H1 (cell line): ENCODE measurements at places on chromosomes 12 and 14. TPM values are rescaled to one million over a fixed set of nuclear protein-coding genes. Genes with fewer than 3 reads are reported as not detected.

DNA sequence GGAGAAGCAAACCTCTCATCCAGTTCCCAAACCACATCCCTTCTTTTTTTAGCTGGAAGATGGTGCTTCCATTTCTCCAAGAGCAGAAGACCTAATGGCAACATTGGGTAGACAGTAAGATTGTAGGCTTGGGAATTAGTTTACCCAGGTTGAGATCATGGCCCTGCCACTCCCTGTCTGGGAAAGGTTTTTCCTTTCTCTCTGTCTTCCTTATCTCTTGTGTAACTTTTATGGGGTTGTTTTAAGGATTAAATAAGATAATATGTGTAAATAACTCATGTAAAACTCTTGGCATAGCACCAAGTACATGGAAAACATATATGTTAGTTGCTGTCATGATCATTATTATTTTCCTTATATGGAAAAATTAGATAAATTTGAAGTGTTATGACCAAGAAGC, 23.2 kb upstream of the PSMA6 start:
- DNase-seq: no peak

DNA sequence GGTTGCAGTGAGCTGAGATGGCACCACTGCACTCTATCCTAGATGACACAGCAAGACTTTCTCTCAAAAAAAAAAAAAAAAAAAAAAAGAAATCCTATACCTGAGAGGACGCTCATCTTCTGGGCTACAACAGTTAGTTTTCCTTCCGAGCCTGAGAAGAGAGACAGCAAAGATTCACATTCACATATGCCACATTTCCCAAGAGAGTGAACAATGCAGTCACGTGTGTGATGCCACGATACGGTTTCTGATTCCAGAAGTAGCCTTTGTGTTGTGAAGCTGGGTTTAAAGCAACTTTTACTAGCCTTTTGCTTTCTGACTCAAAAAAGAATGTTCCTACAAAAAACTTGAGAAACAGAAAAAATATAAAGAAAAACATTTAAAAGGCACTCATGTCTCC, 19.5 kb downstream of the GCN1 start:
- DNase-seq: no peak

ZNF84 gene
- total RNA-seq: 33.5 and 34.0 TPM in 2 replicates

- DNase-seq: no peak
These were observed 115.7 kb downstream of the LGMN start for GRCh38 chr14:92632546-92633273.

GRCh38 chr12:48803675-48804074, 14.6 kb upstream of the CACNB3 start:
- DNase-seq: no peak

- no peak for DNase-seq
These were observed 81.6 kb downstream of the SPTSSA start for GRCh38 chr14:34380471-34380845.

DNA sequence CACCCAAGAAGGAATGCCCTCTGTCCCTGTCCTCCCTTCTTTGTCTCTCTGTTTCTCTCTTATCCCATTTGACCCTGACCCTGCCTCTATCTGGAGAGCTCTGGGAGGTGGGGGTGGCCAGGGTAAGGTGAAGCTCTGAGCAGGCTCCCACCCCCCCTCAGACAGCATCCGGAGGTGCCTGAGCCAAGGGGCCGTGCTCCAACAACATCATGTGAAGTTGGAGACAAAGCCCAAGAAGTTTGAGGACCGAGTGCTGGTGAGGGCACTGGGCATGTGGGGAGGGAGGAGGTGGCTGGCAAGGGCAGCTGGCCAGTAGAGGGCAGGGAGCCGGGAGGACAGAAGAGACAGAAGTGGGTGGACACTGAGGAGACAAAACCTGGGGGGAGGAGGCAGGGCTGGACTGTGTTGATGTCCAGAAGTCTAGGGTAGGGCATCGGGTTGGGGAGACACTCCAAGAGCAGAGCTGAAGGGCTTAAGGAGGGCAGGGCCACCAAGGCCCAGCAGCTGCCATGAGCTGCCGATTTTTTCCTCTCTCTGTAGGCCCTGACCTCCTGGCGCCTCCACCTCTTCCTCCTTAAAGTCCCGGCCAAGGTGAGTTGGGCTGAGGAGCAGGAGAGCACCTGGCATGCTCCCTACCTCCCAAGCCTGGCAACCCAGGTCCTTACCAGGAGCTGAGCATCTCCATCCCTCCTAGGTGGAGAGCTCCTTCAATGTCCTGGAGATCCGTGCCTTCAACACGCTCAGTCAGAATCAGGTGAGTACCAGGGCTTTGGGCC, 1.9 kb downstream of the CARMIL3 start:
- DNase-seq: no peak

NTN4 gene
- total RNA-seq: 1.3 and 1.7 TPM in 2 replicates

- DNase-seq: no peak
These were observed 126.8 kb upstream of the MAX start for GRCh38 chr14:65228956-65229747.

DNA sequence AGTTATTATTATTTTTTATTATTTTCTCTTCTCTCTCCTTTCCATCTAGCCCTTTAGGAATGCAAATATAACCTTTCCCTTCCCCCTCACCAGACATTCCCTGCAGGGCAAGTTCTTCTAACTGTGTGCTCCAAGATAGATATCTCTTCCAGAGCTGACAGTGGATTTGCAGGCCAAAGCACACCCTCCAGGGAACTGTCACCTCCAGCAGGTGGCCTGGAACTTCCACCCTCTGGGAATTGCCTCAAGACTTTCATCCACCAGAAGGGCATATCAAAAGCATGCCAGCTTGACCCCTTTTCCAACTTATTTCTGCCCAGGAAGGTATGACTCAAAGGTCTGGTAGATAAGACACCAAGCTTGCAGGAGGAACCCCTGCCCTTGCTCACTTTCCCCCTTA, 13.6 kb upstream of the KCNA5 start:
- no peak for DNase-seq

ACOT4 gene
- total RNA-seq: 0.48 and 0.80 TPM in 2 replicates

SMOC1 gene
- total RNA-seq: 1.6 and 2.4 TPM in 2 replicates

B3GNT4 gene
- total RNA-seq: 1.4 and 1.9 TPM in 2 replicates

- no peak for DNase-seq
These were observed 57.0 kb upstream of the ETV6 start for GRCh38 chr12:11592484-11592883.

GRCh38 chr12:3233797-3234196, 156.6 kb downstream of the TSPAN9 start:
- no peak for DNase-seq

SETD1B gene
- total RNA-seq: 17.7 and 17.8 TPM in 2 replicates

- DNase-seq: no peak
These were observed 742.5 kb upstream of the MDGA2 start for GRCh38 chr14:48417715-48418500.

GRCh38 chr12:53062011-53062961, 12.4 kb downstream of the TNS2 start:
- no peak for DNase-seq

LAG3 gene
- 2.8 and 3.1 TPM in 2 replicates for total RNA-seq

GRCh38 chr14:56040121-56040520, 78.1 kb upstream of the PELI2 start:
- DNase-seq: no peak

DNA sequence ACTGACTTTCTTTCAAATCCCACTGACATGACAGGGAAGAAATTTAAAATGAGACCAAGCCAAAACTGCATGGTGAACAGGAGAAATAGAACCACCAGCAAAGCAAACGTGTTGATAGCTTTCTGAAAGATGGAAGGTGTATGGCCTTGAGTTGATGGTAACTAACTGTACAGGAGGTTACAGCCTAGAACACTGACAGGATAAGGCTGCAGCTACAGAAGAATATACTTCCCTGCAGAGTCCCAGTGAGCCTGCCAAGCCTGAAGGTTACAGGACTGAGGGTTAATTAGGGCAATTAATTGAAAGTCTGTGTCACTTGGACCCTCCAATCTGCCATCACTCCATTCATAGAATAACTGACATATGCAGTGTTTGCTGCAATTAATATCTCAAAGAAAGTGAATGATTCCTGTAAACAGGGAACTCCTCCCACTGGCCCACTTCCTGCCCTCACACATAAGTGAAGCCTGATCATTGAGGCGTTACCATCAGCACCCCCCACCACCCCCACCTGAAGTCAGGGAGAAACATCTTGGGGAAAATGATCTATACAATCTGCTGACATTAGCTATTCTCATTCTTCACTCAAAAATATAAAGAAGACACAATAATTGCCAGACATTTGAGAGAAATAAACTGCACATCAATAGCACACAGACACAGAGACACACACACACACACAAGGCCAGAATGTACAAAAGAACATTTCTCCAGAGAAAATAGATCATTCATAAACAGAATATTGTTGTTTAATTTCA, 73.4 kb downstream of the GTF2A1 start:
- no peak for DNase-seq

KERA gene
- total RNA-seq: not detected in 2 replicates

GRCh38 chr14:56754921-56755320, 55.4 kb downstream of the OTX2 start:
- no peak for DNase-seq

DNA sequence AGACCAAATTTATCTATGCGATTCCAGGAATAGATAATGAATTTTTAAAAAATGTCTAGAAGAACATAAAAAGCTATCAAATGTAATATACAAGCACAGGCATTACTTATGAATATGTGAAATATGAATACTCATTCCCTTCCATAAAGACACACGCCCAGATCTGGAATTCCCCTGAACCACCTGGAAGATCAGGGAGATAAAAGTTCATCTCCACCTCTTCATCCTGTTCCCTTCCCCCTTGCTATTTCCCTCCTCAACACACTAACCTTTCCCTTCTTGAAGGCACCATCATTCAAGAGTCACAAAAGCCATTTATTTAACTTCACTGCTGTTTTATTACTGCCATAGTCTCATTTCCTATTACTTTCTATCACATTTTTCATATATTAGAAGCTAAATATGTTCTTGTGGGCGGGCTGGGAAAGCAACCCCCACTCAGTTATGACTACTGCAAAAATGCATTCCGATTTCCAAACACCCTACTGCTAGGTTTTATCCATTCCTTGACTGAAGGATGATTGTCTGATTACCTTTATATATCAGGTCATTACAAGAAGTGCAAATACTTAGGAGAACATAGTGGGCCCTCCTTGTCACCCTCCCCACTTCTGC, 16.1 kb downstream of the FGD6 start:
- DNase-seq: no peak

DNA sequence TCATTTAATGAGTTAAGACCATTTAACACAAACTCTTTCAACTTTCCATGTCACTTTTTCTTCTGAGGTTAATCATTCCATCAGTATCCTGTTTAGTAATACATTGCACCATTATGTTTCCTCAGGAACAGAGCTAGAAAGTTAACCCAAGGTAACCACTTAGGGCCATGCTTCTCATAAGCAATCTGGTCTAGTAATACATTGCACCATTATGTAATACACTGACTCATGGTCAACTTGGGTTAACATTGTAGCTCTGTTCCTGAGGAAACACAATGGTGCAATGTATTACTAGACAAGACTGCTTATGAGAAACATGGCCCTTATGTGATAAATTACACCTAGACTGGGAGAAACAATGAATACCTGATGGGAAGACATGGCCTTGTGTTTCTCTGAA, 21.7 kb downstream of the ERH start:
- DNase-seq: no peak

DNA sequence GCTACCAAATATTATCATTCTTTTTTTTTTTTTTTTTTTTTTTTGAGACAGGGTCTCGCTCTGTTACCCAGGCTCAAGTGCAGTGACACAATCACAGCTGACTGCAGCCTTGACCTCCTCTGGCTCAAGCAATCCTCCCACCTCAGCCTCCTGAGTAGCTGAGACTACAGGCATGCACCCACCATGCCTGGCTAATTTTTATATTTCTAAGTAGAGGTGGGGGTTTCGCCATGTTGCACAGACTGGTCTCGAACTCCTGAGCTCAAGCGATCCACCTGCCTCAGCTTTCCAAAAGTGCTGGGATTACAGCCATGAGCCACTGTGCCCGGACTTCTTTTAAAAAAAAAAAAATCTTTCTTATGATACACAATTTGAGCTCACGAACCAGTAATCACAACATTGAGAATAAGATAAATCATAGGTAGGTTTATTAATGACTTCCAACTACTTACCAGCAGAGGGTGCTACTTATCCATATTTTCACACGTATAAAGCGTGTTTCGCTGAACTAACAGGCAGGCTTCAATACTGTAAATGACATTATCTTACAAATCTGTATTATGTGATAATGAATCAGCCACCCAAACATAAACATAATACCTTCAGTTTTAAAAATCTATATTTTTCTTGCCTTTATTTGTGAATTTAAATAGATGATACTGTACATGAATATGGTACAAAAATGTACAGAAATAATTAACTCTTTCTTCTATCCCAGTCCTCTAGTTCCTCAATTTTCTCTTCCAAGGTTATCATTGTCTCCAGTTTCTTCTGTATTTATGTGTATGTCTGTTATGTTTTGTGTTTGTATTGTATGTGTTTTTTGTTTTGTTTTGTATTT, 42.5 kb upstream of the BCAT1 start:
- no peak for DNase-seq

GRCh38 chr12:7099290-7099996, 7.2 kb upstream of the C1R start:
- DNase-seq: no peak

BRMS1L gene
- total RNA-seq: 10.9 and 11.8 TPM in 2 replicates
